ENCODE measurements at places on chromosomes 3 and 15.
A peak's percentile ranks its signal among the peaks of the same experiment; 100 is the strongest.

GRCh38 chr3:127365163-127365798 is 77.4 kb upstream of the PRR20G start:
- DNase-seq, result no peak

- peak; percentile 49 for DNase-seq
These were observed 73.0 kb downstream of the ATP10A start for GRCh38 chr15:25790000-25790660.

- DNase-seq, result no peak
These were observed 482 bp upstream of the OGG1 start for GRCh38 chr3:9749296-9749644.

DNA sequence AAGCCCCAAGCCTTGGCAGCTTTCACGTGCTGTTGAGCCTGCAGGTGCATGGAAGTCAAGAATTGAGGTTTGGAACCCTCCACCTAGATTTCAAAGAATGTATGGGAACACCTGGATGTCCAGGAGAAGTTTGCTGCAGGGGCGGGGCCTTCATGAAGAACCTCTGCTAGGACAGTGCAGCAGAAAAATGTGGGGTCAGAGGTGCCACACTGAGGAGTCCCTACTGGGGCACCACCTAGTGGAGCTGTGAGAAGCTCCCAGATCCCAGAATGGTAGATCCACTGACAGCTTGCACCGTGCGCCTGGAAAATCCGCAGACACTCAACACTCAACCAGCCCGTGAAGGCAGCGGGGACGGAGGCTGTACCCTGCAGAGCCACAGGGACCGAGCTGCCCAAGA is 201.6 kb downstream of the OCA2 start:
- no peak for DNase-seq

GRCh38 chr3:10085738-10086137 is 22.3 kb downstream of the FANCD2OS start:
- no peak for DNase-seq

DNA sequence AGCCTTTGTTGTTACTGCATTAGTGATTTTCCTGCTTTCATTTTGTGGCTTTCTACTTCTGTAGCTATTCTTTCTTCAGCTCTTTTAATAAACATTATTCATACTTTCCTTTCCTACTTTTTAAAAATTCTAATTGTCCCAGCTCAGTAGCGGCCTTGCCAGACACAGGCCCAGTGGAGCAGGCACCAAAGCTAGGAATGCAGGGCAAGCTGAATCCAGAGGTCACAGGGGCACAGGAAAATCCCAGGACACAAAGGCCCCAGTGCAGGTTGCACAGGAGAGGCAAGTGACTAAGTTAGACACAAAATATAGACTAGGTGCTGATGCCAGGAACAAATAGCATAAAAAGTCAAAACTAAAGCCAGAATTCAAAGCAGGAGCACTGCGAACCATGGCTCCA is 49.0 kb upstream of the CCDC80 start:
- DNase-seq, result no peak

GRCh38 chr3:184059424-184059823 is 6.6 kb downstream of the HTR3C start:
- DNase-seq, result no peak

DNA sequence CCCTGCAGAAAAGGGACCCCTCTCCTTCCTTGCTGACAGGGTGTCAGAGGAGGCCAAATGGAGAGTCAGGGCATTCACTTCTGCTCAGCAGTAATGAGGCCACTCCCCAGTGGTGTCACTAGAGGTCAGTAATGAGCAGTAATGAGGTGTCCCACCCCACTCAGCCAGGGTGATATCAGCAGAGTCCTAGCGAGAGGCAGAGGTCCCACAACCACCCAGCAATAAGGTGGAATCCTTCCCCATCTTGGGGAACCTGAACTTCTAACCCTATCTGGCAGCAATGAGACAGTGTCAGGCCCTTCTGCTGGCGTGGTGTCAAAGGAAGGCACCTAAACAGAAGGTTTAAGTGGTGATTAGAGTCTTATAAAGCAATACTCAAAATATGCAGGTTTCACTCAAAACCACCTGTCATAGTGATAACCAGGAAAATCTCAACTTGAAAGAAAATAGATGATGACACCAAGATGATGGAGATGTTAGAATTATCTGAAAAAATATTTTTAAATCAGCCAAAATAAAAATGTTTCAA is 12.9 kb downstream of the OCA2 start:
- peak; percentile 19 for DNase-seq

DNA sequence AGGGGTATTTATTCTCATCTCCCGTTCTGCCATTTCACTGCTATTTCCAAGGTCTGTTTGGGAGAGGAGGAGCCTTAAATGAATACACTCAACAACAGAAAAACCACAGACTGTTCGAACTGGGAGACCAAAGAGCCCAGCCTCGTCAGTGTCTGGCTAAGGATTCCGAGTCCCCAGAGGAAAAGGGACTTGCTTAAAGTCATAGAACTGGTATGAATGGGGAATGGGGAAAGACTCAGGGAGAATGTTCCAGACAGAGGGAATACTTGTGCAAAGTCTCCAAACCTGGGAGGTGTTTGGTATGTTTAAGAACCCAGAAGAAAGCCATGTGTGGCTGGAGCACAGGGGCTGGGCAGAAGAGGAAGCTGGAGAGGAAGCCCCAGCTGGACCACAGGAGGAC is 46.9 kb downstream of the FAM43A start:
- no peak for DNase-seq

DNA sequence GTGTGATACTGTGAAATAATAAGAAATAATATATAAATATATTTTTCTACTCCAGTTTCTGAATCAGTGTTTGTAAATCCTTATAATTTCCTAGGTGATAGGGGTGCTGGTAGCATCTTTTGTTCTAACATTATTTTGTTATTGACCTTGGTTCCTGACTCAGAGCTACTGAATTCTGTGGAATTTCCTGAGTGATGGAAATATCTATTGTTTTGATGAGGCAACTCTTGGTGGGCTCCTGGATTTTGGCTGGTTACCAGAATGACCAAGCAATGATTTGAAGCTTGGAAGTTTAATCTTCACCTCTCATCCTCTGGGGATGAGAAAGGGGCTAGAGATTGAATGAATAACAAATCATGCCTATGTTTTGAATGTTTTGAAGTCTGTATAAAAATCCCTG is 377.3 kb downstream of the LPP start:
- DNase-seq, result peak; percentile 68

GRCh38 chr3:171462224-171462623 is 2.0 kb upstream of the TNIK start:
- peak; percentile 31 for DNase-seq

DNA sequence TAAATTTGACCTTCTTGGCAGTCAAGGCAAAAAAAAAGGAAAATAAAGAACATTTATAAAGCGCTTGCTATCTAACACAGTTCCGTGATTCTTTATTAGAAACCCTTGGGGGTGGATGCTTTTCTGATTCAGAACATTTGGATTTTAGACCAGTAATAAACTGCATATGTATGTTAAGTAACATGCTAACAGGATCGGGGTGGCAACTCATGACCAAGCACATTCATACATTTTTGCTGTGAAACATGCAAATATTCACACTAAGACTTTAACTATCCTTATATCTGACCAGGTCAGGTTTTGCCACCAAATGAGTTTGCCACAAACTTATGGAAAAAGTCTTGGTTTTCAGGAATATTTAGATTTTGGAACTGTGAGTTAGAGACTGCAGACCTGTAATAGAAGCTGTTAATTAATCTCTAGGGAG is 30.4 kb upstream of the KLF13 start:
- DNase-seq, result no peak

DNA sequence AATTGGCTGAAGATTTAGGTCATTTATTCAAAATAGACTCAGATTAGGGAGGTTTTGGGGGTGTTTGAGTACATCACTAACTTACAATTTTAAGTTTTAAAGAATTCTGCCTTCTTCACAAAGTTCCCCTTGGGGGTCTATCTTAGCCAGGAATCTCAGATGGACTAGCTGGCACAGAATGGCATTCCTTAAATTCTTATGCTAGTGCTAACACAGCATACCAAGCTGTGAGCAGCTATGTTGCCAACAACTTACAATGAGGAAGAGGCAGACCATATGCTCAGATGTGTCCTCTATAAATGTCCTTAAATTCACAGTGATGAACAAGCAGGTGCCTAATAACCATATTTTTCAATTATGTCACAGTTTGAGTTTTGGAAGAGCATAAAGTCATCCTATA is 60.9 kb upstream of the NPHP3 start:
- no peak for DNase-seq

DNA sequence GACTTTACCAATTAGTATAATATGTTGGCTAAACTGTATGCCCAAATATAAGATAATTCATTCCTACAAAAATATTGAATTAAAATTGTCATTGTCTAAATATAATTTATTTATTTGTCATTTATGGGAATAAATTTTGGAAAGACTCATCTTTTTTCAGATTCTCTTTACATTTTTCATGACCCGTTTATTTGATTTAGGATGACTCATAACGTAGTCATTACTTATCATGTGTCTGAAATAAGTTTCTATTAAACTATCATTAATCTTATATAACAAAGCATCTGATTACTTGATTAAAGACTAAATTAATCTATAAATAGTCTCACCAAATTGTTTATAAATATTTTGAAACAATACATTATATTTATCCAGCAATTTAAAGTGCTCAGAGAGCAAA is 516.6 kb downstream of the CADM2 start:
- DNase-seq, result no peak

DNA sequence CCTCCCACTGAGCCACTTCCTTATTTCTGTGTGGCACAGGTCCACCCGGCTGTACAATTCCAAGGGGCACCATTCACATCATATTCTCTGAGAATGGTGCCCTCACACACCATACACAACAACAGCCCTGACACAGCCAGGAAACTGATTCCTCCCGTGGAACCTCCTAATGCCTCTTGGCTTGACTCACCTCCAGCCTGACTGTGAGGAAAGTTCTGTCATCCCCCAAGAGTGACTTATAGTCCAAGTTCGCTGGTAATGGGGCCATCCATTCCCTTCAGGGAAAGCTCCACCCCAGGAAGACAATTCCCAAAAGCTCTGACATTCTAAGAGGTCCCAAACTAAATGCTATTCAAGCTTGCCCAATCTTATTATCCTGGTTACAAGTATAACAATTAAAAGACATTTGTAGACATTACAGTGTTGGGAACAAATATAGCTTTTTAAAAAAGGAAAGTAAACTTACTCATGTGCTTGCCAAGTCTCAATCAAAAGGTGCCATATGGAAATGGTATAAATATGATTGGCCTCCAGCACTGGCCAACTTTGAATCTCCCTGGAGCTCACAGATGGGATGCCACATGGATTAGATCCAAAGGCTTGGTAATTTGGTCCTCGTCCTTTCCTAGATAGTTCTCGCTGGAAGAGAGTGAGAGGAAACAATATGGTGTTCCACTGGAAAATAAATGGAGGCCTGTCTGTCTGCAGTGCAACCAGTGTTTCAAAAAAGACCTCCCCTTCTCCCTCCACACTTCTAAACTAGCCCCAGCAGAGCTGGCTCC is 56.3 kb upstream of the PSMD6 start:
- no peak for DNase-seq

GRCh38 chr3:37631686-37632085 is 230.0 kb upstream of the CTDSPL start:
- DNase-seq, result no peak

- DNase-seq, result no peak
These were observed 1.8 kb downstream of the BCL6 start for GRCh38 chr3:187743195-187744141.
